ENCODE measurements at places on chromosomes 2 and 18.

DNA sequence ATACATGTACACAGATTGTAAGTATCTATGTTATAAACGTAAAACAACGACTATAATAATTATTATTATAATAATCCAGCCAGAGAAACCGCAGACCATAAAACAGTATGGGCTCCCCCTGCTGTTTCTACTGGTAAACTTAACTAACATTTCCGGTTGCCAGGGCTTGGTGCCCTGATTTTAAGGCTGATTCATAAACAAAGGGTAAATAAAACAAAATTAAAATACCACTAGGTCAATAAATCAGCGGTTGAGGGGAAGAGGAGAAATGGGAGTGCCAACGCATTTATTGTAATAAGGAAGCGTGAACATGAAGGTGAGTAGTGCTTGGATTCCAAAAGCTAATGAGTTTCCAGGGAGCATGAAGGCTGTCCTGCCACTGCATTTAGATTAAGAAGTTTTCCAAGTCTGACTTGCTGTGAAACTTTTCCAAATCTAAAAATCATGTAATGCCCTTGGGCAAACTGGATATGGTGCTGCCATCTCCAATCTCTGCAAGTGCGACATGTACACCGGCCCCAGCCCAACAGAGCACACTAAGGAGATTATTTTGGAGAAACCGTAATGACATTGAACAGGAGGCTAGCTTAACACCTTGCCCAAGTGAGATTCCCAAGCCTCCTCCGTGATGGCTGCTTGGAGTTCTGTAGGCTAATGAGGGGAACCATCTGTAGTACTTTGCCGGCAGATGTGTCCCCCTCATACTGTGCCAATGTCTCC lies 50.7 kb upstream of the HNRNPA3 start:
- no peak for DNase-seq

GRCh38 chr18:44128365-44128764 lies 552.3 kb upstream of the SETBP1 start:
- no peak for DNase-seq

GRCh38 chr2:3533836-3534235 lies 14.5 kb upstream of the ADI1 start:
- DNase-seq = no peak

GRCh38 chr2:39407516-39408296 lies 29.4 kb downstream of the MAP4K3 start:
- DNase-seq = no peak

DNA sequence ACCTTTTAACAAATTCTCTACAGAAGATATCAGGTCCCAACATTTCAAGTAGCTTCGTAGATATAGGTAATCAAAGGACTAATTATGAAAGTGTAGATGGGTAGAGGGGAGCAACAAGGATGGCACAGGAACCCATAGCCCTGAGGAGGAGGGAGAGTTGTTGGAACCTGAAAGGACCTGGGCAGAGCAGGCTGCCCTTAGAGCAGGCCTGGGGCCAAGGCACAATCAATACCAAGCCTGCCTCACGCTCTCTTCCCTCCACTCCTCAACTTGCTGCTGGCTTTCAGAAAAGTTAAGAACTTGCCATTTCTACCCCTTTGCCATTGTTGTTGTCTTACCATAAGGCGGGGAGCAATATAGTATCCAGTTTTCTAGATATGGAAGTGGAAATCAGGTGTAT lies 10.1 kb upstream of the NAT8 start:
- no peak for DNase-seq

GRCh38 chr2:6186332-6187151 lies 494.4 kb downstream of the SOX11 start:
- DNase-seq = no peak

GRCh38 chr2:195413422-195413821 lies 243.6 kb upstream of the SLC39A10 start:
- DNase-seq = no peak

DNA sequence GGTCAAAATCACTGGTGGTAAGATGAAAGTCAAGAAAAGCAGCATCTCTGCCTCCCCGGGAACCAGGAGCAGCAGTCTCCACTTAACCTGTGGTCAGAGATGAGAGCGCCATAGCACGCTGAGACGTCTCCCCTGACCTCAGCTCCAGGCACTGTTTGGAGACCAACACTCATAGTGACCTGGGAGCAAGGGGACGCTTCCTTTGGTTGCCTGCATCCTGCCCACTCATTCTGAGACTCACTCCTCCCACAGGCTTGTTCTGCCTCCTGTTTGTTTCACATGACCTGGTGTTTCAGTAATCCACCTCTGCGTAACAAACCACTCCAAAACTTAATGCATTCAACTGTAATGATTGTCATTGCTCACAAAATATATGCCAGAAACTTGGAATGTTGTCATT lies 139.3 kb downstream of the ACOXL start:
- no peak for DNase-seq

- no peak for DNase-seq
Observed at GRCh38 chr2:147542351-147542750, 302.5 kb upstream of the ACVR2A start.

- no peak for DNase-seq
Observed at GRCh38 chr18:4276953-4277585, 178.0 kb downstream of the DLGAP1 start.

- no peak for DNase-seq
Observed at GRCh38 chr2:240983996-240984498, 14.4 kb upstream of the SNED1 start.

- no peak for DNase-seq
Observed at GRCh38 chr2:52429740-52430139, 1337.9 kb upstream of the CHAC2 start.

DNA sequence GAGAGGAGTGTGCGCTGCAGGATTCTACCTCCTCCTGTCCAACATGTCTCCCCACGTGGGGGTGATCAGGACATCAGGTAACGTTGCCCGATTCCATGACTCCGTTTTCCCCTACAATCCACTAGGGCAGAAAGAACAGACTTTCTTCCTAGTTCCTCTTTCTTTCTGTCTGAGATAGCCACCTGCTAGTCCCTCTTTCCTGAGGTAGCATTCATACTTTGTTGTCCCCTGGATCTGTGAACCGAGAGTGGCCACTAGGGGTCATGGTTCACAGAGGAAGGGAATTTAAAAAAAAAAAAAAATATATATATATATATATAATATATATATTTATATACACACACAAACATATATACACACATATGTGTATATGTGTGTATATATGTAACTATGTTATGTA lies 210.0 kb upstream of the ZNF521 start:
- no peak for DNase-seq

DNA sequence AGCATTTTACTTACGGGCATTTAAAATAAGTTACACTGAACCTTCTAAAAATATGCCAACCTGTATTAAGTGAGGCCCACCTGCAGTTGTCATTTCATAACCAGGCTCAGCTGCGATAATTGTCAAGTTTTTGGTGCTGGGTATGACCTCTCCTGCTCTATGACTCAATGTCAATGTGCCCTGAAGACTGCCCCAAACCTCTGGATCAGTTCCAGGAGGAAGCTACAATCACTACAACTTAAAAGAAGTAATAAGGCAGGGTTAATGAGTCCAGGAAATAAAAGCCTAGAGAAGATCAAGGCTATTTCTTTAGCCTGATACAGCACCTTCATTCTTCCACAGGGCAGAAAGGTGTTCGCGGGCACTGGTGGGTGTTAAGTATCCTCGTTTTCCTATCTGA lies 22.9 kb downstream of the POLR1A start:
- no peak for DNase-seq

GRCh38 chr2:239266779-239267287 lies 134.0 kb downstream of the HDAC4 start:
- DNase-seq = no peak

GRCh38 chr2:173254659-173255058 lies 100.0 kb upstream of the CDCA7 start:
- no peak for DNase-seq

GRCh38 chr2:47147021-47147420 lies 8.1 kb downstream of the STPG4 start:
- no peak for DNase-seq

Data from stimulated activated CD8-positive, alpha-beta memory T cell treated with anti-CD3 and anti-CD28 coated beads, Interleukin-2, amount 100 ng/mL, for 1 hour (primary cell).